ENCODE measurements at places on chromosomes 11 and 22.

DNA sequence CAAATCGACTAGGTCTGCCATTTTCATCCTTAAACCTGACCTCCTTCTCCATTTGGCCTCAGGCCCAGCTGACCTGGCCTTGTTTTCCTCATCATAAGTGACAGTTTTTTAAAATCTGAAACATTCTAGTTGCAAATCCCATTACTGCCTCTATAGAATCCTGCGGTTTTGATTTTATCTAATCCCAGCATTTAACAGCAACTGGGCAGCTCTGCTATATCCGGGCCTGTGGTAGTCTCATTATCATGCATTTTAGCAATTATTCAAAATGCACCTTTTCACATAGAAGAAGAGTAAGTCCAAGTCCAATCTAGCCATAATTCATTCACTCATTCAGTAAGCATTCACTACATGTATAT is 28.6 kb upstream of the BIRC3 start:
- DNase-seq: no peak

DNA sequence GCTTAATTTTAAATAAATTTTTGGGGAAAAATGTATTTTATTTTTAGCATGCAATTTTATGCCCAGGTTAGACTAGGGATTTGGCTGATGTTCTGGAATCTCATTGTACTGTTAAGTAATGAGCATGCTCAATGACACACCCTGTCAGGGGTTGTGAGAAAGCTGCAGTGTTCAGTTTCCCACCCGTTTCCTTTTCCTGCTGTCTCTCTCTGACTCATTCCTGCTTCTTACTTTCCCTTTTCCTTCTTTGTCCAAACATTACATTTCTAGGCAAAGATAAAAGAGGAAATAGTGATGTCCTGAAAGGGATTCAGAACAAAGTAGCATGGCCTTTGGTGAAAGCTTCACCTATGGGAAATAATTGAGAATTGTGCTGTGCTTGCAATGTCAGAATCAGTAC is 22.7 kb downstream of the OOSP3 start:
- no peak for DNase-seq

GRCh38 chr22:31627223-31627731 is 34.7 kb downstream of the PISD start:
- DNase-seq: no peak

- peak; percentile 3 for DNase-seq
Measured at GRCh38 chr11:30107899-30108298, 91.1 kb upstream of the KCNA4 start.

GRCh38 chr11:73273222-73273895 is 1.2 kb downstream of the P2RY6 start:
- DNase-seq: no peak

DNA sequence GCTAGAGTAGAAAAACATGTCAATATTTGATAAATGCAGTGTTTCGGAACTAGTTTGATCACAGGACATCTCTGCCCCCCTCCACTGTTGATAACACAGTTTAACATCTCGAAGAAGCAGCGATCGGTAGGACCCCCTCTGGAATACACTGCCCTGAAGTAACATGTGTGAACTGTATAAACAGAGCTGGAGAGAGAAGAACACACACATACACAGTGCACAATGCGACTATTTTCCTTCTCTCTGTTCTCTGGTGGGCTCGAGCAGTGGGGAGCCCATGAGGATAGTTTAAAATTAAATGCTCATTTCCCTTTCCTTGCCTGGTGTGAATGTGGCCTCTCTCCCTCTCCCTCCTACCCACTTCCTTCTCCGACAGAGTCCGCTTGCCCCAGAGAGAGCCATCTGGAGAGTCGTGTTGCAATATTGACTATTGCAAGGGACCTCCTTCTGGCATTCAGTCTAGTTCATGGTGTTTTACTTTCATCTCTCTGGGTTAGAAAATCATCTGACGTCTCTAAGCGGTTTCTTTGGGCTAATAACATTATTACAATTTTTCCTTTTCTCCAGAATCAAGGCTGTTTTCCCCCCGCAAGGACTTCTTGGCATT is 51.6 kb upstream of the BARX2 start:
- peak; percentile 62 for DNase-seq

DNA sequence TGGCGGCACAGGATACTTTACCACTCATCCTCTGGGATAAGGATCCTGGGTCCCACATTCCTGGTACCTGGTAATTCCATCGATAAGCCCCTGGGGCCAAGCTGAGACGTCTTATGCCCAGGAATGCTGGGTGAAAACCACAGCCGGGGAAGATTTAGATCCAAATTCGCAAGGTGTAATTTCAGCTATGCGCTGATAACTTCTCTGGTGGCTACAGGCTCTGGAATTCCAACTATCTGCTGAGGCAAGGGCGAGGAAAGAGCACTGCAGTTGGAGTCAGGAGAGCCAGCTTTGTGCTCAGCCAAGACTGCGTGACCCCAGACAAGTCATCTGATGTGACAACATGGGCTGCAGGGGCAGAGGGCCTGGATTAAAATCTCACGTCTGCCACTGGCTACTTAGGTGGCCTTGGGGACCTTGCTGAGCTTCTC is 9.9 kb upstream of the MYEOV start:
- DNase-seq: no peak

DNA sequence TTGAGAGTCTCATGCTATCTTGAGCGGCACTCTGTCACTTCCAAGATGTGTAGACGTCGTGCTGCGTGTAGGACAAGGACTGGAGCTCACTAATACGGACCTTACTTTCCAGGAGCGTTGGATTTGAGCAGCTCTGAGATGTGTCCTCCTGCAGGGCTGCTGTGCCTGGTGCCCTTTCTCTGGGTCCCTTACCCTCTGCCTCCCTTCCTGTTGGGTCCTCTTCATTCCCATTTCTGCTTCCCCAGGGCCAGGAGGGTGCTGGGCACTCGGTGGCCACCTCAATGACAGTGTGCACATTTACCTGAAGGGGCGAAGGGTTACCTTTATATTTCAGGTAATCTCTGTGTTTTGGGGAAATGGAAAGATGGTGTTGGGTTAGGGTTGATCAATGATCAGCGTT is 4.0 kb downstream of the PTDSS2 start:
- no peak for DNase-seq

GRCh38 chr11:77886401-77886800 is 65.5 kb downstream of the AAMDC start:
- no peak for DNase-seq

DNA sequence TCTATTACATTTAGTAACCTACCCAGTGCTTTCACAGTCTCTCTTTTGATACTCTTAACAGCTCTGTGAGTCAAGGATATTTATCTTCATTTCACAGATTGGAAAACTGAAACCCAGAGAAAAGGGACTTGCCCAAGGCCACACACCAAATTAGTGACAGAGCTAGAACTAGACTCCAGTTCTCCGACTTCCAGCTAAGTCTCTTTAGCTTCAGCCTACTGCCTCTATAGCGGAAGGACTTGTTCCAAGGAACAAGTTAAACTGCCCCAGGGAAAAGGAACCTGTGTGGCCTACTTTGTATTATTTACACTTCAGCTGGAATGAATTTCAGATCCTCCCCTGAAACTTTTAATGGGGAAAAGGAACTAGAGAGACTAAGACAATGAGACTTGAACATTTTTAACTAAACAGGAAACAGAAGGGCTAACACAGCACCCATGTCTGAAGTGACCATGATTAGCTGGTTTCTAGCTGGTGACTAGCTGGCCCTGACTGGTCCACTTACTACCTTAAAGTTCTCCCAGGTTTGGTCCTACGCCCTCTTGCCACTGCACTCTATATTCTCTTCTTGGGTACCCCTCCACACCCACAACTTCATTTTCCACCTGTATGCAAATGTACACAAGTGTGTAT is 1.3 kb downstream of the LRRC51 start:
- no peak for DNase-seq

DNA sequence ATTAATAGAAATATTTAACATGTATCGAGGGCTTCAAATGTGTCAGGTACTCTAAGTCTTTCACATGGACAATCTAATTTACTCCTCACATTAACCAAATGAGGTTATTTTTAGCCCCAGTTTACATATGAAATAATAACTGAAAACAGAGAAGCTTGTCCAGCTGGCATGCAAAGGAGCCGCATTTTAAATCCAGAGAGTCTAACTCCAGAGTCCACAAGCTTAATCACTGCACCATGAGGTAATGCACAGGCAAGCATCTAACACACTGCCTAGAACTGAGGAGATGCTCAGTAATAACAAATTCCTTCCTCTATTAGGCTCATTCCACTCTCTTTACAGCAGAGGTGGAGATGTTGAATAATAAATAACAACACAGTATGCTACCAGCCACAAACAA is 165.7 kb upstream of the GUCY1A2 start:
- peak; percentile 6 for DNase-seq

- no peak for DNase-seq
Measured at GRCh38 chr11:27231530-27231929, 131.5 kb downstream of the CCDC34 start.

Data from Ammon's horn (tissue), 1 donor.